ENCODE measurements at places on chromosomes 3 and 15.

DNA sequence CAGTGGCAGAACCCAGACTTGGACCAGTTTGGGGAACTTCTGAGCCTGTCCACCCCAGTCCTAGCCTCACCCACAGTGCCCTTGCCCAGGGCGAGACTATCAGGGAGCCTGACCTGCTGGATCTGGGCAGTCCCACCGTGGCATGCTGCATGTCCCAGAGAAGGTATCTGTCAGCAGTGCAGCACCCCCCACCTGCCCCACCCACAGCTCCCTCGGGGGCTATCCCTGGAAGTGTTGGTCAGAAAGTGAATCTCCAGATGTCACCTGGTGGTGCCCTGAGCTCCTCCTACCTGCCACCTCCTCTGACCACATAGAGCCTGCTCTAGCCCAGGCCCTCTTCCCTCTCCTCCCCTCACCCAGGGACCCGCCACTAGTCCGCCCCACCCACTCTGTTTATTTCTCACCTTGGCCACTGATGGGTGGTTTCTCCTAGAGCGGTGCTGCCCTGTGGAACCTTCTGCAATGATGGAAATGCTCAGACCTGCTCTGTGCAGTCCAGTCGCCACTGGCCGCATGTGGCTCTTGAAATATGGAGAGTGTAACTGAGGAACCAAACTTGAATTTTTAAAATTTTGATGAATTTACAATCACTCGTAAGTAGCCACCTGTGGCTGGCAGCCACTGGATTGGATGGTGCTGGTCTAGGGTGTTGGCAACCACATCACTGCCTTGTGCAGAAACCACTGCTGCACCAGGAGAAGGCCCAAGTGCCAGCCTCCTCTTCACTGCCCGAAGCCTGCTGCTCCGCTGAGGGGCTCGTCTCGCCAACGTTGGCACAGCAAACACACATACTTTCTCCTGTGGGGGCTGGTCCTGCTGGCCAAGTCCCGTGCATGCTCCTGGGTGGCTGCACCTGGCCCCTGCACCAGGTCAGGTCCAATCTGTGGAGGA is 13.1 kb downstream of the HDAC11 start:
- DNase-seq, result no peak

- no peak for DNase-seq
These were observed 32.8 kb downstream of the ARHGAP31 start for GRCh38 chr3:119326976-119327375.

DNA sequence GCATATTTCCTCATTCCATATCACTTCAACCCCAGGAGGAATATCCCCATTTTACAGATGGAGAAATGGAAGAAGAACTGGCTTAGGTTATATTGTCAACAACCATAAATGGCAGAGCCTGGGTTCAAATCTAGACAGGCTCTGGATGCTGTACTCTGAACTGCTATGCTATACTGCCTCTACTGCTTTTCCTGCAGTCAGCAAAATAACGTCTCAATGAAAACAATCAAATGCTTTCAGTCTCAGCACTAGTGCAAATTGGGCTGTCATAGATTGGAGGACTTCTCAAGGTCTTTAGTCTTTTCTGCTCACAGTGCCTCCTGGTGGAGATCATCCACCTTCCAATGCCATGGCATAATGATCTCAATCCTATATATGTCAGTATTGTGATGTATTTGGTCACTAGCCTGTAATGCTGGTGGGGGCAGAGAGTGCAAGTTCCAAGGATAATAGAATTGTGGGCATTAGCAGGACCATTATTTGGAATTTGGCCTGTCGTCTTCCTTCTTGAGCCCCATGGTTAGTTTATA is 285.0 kb downstream of the CLSTN2 start:
- no peak for DNase-seq

- no peak for DNase-seq
These were observed 4.2 kb downstream of the BCL2A1 start for GRCh38 chr15:79966634-79967297.

GRCh38 chr3:181716966-181717365 is 5.2 kb downstream of the SOX2 start:
- DNase-seq, result no peak

DNA sequence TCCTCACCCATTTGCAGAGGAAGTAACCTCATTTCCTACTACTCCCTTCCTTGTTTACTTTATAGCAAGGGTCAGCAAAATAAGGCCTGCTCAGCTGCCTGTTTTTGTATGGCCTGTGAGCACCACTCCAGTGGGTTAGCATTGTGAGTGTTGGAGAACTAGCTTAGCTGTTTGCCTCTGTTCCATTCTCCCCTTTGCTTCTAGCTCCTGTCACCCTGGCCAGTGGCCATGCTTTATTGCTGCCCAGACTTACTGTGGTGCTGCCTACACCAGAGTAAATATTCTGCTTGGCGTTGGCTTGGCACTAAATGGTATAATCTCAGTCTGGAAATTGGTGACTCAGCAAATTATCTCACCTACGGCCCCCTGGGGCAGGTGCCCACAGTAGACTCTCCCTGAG is 8.8 kb downstream of the PDCD6IP start:
- no peak for DNase-seq

DNA sequence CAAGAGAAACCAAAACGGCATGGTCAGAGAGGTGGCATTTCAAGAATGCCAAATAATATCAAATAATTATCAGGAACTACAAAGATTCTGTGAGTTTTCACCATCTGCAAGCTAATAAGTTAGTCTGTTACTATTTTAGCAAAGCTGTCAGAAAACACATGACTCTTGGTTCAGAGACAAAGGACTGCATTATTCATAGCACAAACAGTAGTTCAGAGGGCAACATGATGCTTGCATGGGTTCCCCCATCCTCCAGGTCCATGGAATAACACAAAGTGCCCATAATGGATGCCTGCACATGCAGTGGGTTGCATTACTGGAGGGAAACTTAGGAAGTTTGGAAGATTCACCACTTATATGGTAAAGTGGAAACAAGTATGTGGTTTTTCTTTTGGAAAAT is 228.8 kb upstream of the ALCAM start:
- DNase-seq, result no peak

DNA sequence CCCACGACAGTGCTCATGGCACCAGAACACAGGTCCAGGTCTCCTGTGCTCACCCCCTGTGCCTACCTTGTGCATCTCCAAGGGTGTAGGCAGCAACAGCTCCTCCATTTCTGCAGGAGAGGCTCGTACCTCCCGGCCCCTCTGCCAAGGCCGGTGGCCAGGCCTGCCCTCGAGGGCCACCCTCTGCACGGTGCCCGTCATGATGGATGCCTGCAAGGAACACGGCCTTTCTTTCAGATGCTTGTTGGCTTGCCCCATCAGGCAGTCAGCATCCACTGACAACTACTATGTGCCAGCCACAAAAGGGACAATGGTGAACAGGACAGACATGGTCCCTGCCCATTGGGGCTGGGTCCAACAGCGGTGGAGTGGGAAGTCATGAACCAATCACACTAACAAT is 43.8 kb downstream of the GRIP2 start:
- no peak for DNase-seq

GRCh38 chr3:30657914-30658313 is 51.5 kb downstream of the TGFBR2 start:
- no peak for DNase-seq

- peak; percentile 19 for DNase-seq
These were observed 478.4 kb upstream of the THBS1 start for GRCh38 chr15:39102431-39102830.

DNA sequence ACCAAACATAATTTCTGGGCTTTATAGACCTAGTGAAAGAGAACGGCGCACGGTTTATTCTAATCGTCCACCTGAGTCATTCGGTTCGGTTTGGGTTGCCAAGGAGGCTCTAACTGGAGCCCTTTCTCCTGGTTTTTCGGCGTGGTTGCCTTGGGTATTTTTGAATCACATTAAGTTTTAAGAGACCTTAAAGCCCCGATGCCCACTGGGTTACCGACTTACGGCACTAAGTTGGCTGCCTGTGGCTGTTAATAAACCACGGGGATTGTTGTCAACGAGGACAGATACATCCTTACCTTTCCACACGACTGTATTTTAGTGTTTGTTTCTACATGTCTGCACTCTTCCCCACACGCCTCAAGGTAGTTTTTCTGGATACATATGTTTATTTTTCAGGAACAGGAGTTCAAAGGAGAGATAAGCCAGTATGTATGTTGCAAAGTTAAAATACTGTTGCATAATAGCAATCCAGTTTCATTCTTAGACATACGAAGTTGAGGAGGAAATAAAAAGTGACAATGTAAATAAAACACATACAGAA is 1.2 kb upstream of the ANP32A start:
- DNase-seq, result no peak

DNA sequence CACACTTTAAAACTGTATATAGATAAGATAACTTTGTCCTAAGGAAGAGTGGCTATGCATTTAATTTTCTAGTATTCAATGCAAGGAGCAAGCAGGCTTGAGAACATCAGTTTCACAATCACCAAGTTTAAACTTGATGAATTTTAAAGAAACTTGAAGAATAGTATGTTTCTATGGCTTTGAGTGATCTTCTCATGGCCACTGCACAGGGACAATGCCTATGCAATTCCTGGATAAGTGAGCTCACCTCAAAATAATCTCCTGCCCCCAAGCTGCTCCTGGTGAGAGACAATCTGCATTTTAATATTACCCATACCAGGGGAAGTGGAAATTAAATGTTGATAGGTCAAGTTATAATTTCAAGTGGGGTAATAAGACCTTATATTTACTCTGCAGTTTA is 376.6 kb upstream of the CBLB start:
- DNase-seq, result no peak

GRCh38 chr3:100097919-100098783 is 16.1 kb downstream of the FILIP1L start:
- no peak for DNase-seq

GRCh38 chr3:190016966-190017365 is 103.7 kb downstream of the P3H2 start:
- no peak for DNase-seq

- DNase-seq, result no peak
These were observed 774.7 kb upstream of the NECTIN3 start for GRCh38 chr3:110296885-110297284.

GRCh38 chr3:52085681-52086282 is 29.4 kb upstream of the DUSP7 start:
- no peak for DNase-seq

DNA sequence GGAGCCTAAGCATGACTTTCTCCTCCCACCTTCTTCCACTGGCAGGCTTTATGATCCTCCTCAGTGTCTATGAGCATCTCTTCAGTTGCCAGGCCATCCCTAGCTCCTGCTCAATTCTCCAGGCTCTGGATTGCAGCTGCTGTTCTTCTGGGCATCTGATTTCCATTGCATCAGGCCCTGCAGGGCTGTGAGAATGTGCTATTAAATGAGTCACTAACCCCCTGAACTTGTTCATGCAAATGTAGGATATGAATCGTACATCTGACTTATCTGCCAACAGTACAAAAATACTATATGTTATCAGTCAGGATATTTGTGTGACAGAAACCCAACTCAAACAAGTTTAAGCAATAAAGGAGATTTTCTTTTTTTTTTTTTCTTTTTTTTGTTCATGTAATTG is 11.9 kb downstream of the GPR176 start:
- peak; percentile 89 for DNase-seq

- DNase-seq, result no peak
These were observed 19.6 kb downstream of the SLCO3A1 start for GRCh38 chr15:91873138-91873536.

DNA sequence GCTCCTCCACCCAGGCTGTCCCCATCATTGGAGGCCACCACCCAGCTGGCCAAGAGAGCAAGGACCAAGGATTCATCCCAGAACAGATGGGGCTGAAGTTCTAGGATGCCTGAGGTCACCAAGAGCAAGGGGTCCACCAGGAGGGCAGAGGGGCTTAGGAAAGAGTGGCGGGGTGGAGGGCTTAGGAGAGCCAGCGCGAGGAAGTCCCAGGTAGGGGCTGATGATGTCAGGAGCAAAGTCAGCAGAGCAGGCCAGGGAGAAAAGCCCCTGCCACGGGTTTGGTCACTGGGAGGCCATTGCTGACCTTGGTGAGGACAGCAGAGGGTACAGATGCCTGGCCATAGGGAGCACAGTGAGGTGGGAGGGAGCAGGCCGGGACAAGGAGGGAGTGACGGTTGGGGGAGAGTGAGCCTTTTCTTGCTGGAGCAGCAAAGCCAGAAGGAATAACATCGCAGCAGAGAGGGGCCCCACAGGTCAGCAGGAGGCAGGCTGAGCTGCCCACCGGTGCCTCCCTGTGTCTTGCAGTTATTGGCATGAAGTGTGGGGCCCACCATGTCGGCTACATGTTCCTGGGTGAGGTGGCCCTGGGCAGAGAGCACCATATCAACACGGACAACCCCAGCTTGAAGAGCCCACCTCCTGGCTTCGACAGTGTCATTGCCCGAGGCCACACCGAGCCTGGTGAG is 5.2 kb downstream of the PARP3 start:
- DNase-seq, result no peak

GRCh38 chr15:99719096-99719541 is 14.1 kb downstream of the LYSMD4 start:
- peak; percentile 54 for DNase-seq

- no peak for DNase-seq
These were observed 10.4 kb downstream of the TGM5 start for GRCh38 chr15:43256341-43256740.

DNA sequence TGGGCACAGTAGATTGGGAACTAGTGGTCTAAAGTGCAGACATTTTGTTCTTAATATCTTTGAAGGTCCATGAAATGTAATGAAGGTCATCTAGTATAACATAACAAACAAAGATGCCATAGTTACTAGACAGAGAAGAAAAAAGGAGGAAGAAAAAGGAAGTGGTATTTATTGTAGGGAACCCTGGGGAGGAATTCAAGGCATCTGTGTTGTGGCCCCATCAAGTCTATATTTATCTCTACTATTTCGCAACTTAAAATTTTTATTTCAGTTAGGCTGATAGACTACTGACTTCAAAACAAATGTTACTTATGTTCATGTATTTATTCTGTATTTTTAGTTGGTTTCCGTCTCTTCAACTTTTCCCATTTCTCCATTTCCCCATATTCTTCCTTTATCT is 48.9 kb upstream of the ZDHHC23 start:
- peak; percentile 22 for DNase-seq

DNA sequence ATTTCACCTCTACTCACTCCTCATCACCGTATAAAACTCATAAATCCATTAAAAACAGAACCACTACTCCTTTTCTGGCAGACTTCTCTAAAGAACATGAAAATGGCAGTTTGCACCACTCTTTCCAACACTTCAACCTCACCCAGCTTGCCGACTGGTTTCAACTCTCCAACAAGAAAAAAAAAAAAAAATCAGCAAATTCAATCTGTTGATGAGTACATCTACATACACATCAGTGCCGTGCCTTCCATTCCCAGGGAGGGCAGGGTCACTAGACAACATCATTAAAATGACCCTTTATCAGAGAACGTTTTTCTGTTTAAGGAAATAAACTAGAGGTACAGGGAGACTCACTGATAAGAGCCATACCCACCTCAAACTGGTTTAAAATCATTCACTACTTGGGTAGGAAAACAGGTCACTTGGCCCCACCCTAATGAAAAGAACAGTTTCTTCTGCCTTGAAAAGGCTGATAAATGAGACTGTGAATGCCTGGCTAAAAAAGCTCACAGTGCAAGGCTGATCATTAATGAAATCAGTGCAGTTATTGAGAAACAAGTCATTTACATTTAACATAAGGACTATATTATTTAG is 6.0 kb downstream of the ANXA2 start:
- DNase-seq, result no peak
